ENCODE measurements at places on chromosomes 1 and 21.
A peak's percentile ranks its signal among the peaks of the same experiment; 100 is the strongest.

DNA sequence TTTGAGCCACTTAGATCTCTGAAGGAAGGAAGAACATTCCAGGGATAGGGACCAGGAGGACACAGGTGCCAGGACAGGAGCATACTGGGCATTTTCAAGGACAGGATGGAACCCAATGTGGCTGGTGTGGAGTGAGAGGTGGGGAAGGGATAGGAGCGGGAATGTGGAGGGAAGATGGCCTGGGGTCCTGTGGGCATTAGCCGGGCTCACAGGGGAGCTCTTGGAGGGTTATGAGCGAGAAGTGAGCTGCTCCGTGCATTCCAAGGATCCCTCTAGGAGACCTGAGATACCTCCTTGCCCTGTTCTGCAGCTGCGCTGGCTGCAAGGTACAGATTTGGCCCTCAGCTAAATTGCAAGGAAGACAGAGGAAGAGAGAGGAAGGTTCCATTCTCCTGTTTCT is 87.5 kb downstream of the IER5 start:
- no peak for DNase-seq

DNA sequence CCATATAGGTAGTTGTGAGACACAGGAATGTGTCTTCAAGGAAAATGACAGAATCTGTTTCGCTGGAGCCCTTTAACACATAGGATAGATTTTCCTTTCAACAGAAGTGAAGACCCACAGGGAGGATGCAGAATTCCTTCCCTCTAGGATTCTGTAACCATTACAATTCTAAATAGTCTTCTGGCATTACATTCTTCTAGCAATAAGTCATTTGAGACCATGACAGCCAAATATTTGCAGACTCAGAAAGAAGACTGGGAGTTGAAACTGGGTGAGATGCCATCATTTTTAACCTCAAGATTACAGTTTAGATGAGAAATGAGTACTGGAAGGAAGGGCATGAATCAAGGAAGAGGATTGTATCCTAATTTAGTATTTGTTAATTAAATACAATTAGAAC is 61.6 kb downstream of the ZBTB18 start:
- DNase-seq = no peak

- no peak for DNase-seq
Measured at GRCh38 chr1:8473891-8474300, 156.0 kb downstream of the SLC45A1 start.

GRCh38 chr1:222373216-222373615 is 174.7 kb downstream of the HHIPL2 start:
- no peak for DNase-seq

DNA sequence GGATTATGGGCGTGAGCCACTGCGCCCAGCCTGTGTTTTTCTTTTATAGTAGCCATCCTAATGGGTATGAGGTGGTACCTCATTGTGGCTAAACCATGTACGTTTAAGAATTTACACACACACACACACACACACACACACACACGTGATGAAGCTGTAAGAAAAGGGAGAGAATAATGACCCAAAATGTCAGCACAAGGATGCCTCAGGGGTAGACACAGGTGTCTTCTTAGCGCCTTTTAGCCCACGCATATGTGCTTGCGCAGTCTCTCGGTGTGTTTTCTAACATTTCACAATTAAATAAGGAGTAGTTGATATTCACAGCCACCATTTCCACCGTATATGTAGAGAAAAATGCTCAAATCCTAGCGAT is 782 bp upstream of the PFKL start:
- DNase-seq = peak; percentile 15

DNA sequence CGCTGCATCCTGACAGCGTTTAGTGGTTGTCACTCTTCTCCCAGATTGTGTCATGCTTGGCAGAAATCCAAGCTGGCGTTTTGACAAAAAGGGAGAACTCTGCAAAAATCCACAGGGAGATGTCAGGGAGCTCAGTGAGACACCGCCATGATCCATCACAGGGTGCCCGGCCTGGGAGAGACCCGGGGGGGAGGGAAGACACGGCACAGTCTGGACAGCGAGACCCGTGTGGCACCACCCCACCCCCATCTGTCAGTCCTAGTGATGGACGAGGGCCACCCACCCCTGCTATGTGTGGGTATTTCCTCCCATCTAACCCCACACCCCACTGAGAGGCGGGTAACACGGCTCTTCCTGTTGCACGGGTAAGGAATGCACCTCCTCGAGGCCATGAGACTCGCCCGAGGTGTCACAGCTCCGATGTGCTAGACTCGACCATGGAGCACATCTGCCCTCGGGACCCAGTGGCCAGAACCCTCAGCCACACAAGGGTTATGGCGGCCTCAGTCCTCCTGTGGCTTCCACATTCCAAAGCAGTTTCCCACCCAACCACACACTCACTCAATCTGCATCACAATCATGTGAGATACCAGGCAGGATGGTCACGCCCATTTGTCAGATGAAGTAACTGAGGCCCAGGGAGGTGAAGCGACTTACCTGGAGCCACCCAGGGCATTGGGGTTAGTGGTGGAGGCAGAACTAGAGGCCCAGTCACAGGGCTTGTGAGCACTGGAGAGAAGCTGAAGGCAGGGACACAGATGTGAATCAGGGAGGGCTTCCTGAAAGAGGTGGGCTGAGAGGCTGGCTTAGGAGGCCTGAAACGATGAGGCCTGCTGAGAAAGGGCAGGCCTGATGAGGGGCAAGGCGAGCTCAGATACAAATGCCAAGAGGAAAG is 688.5 kb downstream of the MATN1 start:
- DNase-seq = no peak

GRCh38 chr1:19635646-19636045 is 8.5 kb upstream of the NBL1 start:
- no peak for DNase-seq

DNA sequence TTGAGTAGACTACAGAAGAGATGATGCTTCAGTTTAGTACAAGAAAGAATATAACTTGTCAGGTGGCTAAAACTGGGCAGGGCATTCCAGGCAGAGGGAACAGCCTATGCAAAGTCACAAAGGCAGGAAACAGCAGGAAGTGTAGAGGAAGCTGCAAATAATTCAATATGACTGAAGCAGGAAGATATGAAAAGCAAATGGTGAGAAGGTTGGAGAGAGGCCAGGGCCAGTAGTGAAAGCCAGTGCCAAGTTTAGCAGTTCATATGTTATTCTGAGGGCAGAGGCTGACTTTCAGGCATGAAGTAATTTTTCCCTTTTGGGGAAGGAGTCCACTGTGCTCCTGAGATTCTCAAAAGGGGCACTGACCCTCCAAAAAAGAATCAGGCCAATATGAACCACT is 8.0 kb upstream of the YBX1 start:
- DNase-seq = no peak

DNA sequence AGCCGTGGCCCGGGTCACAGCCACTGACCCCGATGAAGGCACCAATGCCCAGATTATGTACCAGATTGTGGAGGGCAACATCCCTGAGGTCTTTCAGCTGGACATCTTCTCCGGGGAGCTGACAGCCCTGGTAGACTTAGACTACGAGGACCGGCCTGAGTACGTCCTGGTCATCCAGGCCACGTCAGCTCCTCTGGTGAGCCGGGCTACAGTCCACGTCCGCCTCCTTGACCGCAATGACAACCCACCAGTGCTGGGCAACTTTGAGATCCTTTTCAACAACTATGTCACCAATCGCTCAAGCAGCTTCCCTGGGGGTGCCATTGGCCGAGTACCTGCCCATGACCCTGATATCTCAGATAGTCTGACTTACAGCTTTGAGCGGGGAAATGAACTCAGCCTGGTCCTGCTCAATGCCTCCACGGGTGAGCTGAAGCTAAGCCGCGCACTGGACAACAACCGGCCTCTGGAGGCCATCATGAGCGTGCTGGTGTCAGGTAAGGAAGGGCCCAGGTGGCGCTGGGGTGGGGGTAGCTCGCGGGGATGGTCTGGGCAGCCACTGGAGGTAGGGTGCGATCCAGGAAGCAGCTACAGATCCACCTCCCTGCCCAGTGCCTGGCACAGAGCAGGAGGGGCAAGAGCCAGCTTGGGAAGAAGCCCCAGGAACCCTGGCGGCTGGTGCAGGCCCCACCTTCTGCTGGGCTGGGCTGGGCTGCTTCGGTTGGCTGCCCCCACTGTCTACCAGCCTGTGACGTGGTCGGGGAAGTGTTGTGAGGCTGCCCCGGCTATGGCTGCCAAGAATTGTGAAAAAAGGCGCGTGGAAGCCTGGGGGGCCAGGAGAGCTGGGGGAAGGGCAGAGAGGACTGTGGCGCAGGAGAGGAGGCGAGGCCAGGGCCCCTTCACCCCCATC is 3.8 kb downstream of the CELSR2 start:
- no peak for DNase-seq

DNA sequence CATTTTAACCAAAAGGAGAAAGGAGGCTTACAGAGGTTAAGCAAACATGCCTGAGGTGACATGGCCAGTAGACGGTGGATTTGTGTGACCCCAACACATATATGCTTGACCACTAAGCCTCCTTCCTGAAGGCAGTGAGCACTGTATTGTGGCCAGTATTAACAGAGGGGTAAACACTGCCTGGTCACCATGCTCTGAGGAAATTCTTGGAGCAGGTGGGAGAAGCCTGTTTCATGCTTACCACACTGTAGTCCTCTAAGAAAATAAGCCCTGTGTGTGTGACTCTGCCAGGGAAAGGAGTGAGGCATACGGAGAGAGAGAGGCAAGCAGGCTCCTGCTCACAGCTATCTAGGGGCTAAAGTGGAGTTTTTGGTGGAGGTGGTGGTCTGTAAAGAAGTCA is 102.7 kb downstream of the KCND3 start:
- DNase-seq = no peak

- DNase-seq = no peak
Measured at GRCh38 chr1:60118085-60118484, 44.5 kb upstream of the C1orf87 start.

DNA sequence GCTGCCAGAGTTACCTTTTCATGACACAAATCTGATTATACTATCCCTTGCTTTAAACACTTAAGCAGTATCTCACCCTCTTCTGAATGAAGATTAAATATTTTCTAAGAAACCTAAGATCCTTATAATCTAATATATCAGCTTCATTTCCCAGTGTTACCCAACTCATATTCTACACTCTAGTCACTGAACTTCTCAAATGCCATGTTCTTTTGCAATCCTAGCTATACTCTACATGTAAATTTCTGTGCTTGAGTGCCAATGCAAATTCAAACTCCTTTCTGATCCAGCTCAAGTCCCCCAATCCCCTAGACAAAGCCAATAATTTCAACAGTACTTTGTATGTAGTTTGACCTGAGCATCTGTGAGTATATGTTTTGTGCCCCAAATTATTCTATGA is 293.9 kb downstream of the SDCCAG8 start:
- no peak for DNase-seq

DNA sequence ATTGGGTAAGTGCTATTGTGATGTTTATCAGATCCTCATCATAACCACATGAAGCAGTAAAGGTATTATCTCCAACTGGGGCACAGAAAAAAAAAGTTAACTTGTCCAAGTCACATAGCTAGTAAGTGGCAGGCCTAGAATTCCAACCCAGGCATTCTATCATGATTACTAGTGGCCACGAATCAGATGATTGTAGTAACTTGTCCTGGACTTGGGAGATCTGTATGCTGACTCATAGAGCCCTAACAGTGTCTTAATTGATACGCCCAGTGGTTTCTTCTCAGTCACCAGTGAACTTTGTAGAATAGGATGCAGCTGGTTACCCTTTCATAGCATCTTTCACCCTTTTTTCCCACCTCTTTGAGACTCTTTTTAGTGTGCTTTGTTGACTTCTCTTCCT is 91.1 kb upstream of the UBE2U start:
- DNase-seq = no peak

DNA sequence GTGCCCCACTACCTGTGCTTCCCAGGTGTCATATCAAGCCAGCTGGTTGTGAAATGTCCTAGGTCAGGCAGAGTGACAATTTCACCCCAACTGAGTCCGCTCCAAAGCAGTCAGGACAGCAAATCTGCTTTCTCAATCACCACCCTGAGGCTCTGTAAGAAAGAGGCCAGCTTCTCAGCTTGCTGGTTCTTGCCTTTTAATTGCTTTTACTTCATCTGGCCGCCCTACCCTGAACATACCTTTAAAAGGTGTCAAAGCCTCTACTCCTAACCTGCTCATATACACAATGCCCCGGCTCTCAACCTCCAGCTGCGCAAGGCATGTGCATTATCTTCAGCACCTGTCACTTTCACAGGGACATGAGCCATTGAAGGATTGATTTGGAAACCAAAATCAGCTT is 581.6 kb downstream of the NPHP4 start:
- DNase-seq = no peak

- DNase-seq = no peak
Measured at GRCh38 chr1:236141447-236142252, 689 bp upstream of the GPR137B start.

DNA sequence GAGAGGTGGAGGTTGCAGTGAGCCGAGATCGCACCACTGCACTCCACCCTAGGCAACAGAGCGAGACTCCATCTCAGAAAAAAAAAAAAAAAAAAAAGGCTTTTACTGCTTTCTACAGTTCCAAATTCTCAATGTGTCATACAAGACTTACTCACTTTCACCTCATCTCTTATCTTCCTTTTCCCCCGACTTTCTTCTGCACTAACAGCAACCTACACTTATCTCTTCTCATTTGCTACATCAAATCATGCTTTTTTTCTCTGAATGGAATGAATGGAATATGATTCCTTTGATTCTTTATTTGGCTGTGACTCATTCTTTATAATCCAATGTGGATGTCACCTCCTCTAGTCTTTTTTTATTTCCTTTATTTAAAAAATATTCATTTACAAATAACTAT is 168.4 kb upstream of the DMRTA2 start:
- DNase-seq = no peak

DNA sequence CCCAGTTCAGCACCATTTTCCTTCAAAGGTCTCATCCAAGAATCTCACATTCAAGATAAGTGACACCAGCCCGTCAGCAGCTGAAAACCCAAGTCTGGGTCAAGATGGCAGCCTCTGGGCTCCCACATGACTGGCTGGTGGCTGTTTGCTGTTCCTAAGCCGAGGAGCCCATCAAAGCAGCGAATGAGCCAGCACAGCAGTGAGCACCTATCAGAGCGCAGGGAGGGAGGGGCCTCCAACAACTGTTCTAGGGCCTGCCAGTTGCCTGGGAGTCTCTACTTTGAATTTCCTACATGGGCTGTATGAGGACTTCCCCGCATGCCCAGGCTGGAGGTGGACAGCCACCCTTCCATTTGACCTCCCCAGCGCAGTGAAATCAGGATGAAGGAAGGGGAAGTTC is 102.7 kb downstream of the ADARB1 start:
- DNase-seq = no peak

GRCh38 chr1:110196917-110197765 is 13.0 kb upstream of the KCNC4 start:
- DNase-seq = peak; percentile 72

- no peak for DNase-seq
Measured at GRCh38 chr1:95409901-95410300, 175.9 kb downstream of the RWDD3 start.

- no peak for DNase-seq
Measured at GRCh38 chr1:204529371-204529895, 13.2 kb downstream of the MDM4 start.

DNA sequence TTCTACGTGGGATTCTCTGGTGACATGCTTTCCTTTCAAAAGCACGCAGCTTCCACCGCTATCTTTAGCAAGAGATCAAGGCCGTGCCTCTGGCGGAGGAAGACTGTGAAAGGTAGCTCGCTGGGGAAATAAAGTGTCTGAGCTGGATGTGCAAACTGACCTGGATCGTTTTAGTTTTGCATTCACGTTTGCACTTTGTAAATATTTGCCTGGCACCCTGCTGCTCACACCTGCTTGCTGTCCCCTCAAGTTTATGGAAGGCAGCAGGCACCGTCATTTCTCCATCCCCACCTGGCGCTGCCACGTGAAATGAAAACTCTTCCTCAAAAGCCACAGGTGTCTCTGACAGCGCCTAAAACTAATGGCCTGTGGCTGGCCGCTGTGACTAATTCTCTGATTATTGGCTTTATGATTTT is 44.0 kb upstream of the TARDBP start:
- DNase-seq = no peak

GRCh38 chr1:14263671-14264070 is 334.8 kb upstream of the KAZN start:
- no peak for DNase-seq
